ENCODE measurements at places on chromosomes 5 and 9.

DNA sequence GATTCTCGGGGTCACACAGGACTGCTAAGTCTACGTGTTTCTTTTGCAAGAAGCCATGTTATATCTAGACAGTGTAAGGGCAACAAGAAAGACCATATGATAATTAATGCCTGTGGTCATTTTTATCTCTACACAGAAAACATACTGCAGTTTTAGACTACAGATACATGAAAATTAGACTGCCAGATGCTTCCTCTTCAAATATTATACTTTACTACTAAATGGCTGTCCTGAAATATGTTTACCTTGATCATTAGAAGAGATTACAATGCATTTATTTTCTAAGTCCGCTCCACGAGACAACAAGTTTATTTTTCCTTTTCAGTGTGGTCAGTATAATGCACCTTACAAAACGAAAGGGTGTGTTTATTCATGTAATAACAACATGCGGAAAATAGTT, 147.6 kb downstream of the KIAA0825 start:
- DNase-seq = no peak

DNA sequence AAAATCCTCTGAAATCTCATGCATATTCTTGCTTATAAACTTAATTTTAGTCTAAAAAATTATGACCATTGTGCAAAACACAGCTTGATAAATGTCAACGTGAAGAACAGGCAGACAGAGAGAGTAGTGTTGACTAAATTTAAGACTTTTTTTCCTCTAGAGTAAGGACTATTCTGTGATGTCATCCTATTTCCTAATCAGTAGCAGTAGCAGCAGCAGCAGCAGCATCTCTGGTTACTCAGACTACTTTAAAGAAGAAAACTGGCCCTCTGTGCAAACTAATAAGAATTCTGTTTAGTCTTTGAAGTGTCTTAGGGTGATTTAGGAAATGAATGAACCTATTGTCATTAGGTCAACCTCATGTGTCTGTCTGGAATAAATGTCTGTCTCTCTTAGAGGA, 403.0 kb downstream of the HINT1 start:
- DNase-seq = no peak

GRCh38 chr9:136003411-136004218, 42.4 kb upstream of the UBAC1 start:
- DNase-seq = no peak

GRCh38 chr5:115480271-115480670, 64.3 kb downstream of the FEM1C start:
- DNase-seq = no peak

- DNase-seq = no peak
Observed at GRCh38 chr9:133949486-133950061, 42.5 kb downstream of the VAV2 start.

DNA sequence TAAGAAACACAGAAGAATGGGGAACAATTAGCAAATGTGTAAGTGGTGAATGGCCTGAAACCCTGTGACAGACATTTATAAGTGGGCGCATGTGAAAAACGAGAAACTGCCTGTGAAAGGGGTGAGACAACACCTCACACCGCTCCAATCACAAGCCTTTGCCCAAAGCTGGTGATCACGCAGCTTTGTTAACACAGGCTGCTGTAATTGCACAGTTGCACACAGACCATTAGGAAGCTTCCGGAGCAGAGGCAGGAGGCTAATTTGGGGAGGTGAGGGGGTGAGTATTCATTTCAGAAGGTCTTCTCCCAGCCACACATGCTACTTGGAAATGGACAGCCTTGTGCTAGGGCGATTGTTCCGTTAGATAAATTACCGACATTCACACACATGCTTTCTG, 294.0 kb downstream of the MED10 start:
- no peak for DNase-seq

- no peak for DNase-seq
Observed at GRCh38 chr5:56827924-56828323, 12.6 kb downstream of the MAP3K1 start.

- no peak for DNase-seq
Observed at GRCh38 chr9:98607787-98608186, 100.9 kb downstream of the GABBR2 start.

DNA sequence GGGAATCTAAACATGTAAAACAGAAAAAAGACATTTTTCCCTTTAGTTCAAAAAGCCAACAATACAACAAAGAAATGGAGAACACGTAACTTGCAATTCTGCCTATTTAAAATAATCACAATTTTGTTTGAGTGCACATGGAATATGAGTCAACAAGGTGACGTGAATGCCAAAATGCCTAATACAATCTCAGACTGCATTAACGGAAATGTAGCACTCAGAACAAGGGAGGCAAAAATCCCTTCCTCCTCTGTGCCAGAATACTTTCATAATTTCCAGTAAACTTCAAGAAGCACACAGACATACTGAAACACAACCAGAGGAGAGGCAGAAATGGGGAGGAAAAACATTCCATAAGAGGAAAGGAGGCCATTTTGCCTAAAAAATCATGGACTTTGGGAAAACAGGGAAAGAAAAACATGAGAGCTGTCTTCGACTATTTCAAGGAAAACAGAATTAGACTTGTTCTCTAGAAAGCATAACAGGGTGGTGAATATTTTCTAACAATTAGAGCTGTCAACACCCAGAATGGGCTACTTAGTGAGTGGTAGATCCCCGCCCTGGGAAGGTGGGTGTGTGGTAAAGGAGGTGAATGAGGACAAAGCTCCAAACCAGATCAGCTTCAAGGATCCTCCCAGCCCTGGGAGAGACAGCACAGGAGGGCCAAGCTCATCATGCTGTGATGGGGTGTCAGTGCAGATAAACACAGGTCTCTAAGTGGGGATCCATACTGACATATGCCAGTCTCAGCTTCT, 48.2 kb downstream of the ABCA1 start:
- DNase-seq = no peak

GRCh38 chr9:109455861-109456260, 42.2 kb downstream of the PTPN3 start:
- no peak for DNase-seq

DNA sequence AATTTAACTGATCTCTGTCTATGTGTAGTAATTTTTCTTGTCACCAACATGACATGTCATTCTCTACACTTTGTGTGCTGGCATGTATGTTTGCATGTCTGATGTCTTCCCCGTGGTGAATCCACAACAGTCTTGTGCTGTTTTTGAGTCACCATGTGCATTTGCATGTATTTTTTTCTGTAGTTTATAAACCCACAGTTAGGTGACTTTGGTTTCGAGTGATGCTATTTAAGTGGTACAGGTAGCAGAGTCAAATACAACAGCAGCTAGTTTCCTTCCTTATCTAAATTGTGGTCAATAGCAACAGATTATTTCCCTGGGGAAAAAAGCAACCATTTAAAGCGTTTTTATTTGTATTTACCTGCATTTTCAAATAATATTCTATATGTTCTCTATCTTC, 89.9 kb upstream of the FSD1L start:
- DNase-seq = no peak

- no peak for DNase-seq
Observed at GRCh38 chr5:18119156-18119785, 485.0 kb downstream of the TAF11L14 start.

Measured in stimulated activated CD4-positive, alpha-beta T cell treated with anti-CD3 and anti-CD28 coated beads, Interleukin-4, amount 100 ng/mL, for 48 hours (primary cell).